Stimulated activated CD8-positive, alpha-beta memory T cell treated with anti-CD3 and anti-CD28 coated beads, Interleukin-15, amount 100 ng/mL, for 4 hours (primary cell): ENCODE measurements at places on chromosomes 7 and 10.

DNA sequence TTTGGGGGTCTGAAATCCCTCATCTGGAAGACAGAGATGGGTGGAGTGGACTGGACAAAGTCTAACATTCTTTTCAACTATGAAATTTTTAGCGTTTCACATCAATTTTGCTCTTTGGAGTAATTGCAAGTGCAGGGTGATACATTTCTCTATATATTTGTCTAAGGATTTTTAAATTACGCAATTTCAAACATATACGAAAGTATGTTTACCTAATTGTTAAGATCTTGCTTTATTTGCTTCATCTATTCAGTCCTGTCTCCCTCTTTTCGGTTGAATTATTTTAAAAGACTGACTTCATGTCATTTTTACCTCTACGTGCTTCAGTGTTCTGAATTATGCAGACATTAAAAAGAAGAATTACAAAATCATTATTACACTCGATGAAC lies 101.9 kb upstream of the CREB5 start:
- DNase-seq: no peak

DNA sequence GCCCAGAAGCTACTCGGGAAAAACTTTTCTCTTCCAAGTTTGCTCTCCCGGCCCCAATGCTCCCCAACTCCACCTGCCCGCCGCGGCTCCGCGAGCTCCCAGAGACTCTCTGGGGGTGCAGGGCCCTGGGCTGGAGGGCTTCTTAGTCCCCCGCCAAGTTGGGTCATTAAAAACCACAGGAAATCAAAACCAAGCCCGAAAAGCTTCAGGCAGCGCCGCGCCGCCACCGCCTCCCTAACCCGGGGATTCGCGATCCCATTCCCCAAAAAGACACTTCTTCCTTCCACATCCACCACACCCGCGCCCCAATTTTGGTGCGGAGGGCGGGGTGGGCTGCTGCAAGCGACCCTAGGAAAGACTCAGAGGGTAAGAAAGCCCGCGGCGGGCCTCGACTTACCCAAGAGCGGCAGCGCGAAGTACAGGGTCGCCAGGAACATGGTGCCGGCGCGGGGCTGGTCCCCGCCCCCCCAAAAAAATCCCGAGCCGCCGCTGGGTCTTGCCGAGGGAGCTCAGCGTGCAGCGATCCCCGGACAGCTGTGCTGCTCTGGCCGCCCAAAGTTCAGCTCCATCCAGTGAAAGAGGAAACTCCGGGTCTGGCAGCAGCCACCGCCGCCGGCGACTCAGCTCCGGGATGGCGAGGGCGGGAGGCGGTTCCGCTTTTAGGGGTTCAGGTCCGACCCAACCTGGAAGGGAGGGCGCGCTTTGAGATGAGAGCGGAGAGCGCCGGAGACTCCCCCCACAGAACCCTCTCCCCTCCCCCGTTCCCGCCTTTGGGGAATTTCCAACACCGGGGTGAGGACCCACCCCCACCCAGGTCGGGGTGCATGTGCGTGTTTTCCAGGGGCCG lies 1.2 kb downstream of the GFRA1 start:
- DNase-seq: no peak

DNA sequence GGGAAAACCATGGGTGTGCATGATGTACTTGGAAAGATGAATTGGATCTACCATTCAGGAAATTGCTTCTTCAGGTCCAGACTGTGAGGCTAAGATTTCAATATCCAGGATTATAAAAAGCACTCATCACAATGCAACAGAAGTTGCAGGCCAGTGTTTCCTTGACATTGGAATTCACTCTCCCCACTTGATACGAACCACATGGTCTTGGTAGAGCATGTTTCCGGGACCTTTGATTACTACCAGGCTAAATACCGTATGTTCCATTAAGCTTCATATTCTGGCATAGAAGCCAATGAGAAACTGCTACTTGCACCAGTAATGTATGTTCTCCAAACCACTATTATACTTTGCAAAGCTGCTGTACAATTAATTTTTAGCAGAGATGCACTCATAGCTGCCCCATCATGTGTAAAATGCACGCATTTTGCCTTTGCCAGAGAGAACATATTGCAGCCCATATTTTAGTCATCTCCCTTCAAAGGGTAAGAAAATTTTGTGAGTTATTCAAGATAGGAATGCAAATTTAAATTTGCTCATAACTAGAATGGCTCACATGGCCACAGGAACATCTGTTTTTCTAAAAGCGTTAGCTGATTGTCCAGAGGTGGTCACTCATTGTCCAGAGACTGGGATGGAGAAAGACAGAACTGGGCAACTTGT lies 8.1 kb downstream of the FRMD4A start:
- no peak for DNase-seq

DNA sequence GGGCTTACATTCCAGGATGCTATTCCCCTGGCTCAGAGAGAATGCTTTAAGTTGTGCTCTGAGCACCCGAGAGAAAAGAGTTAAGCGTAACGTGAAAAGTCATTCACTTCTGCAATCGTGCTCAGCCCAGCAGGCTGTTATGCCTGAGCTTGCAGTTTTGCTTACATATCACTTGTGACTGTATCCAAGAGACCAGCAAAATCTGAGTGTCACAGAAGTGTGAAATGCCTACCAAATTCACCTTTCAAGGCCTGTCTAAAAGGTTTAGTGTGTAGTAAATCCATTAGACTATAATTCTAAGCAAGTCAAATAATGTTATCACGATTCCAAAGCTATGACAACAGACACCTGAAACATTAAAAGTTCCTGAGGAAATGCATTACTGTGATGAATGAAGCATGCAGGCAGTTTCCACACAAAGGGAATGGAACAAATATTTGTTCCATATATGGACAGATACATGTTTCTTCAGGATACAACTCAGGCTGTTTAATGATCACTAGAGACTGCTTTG lies 20.1 kb downstream of the ITGB1 start:
- DNase-seq: no peak

DNA sequence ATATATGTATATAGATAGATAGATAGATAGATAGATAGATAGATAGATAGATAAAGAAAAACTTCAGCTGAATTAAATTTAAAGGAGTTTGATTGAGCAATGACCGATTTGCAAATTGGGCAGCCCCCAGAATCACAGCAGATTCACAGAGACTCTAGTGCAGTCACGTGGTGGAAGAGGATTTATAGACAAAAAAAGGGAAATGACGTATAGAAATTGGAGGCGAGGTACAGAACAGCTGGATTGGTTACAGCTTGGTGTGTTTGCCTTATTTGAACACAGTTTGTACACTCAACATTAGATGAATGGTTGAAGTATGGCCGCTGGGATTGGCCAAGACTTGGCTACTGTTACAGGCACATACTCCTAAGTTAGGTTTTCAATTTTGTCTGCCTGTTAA lies 8.2 kb upstream of the PODXL start:
- DNase-seq: no peak

- DNase-seq: no peak
Observed at GRCh38 chr10:93086289-93086688, 12.6 kb downstream of the CYP26A1 start.

GRCh38 chr10:97065686-97066660 lies 119.8 kb downstream of the SLIT1 start:
- no peak for DNase-seq

DNA sequence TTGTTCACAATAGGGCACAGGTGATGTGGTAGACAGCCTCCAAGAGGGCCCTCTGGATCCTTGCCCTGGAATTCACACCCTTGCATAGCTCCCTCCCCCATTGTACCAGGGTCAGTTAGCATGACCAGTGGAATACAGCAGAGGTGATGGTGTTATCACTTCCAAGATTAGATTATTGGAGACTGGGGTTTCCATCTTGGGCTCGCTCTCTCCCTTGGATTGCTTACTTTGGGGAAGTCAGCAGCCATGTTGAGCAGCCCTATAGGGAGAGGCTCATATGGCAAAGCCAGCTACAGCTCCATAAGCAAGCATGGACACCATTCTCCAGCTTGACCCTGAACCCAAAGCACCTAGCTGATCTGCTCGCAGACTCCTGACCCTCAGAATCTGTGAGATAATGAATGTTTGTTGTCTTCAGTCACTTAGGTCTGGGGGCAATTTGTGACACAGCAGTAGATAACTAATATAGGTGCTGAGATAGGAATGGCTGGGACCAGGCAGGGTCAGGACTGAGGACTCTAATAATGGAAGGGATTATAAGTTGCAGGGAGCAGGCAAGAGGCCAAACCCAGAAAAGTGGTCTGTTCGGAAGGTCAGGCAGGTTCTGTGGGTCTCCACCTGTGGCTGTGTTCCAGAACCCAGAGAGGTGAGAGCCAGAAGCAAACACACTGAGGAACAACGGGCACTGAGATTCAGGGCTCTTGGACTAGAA lies 22.9 kb downstream of the TBXAS1 start:
- no peak for DNase-seq

- no peak for DNase-seq
Observed at GRCh38 chr7:70093205-70093904, 495.1 kb downstream of the AUTS2 start.

GRCh38 chr10:34137201-34137600 lies 677.9 kb downstream of the PARD3 start:
- no peak for DNase-seq

DNA sequence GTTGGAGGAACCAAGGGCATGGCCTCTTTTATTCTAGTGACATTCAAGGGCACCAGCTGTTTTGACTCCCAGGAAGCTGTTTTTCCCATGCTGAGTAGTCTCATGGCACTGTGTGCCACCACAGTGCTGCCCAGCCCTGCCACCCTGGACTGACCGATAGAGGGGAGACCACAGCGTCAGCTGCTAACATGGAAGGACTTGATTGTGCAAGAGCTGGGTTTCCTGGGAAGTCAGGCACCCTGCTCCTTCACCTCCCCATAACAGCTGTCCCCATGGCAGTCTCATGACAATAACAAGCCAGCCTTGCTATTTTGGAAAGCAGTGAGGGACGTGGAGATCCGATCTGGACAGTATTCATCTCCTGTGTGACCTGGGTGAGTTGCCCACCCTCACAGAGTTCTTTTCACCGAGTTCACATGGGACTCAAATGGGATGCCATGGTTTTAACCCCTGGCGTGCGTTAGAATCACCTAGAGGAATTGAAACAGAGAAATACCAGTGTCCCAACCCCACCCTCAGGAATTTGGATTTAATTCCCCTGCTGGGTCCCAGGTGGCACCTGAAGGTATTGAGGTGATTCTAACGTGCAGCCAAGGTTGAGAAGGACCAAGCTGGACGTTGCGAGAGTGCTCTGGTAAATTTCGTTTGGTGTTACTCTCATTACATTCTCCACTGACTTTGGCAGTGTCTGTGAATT lies 174.8 kb downstream of the CELF2 start:
- no peak for DNase-seq

GRCh38 chr7:133978502-133979295 lies 148.4 kb upstream of the LRGUK start:
- DNase-seq: no peak

GRCh38 chr7:2231992-2232765 lies 566 bp downstream of the MAD1L1 start:
- DNase-seq: no peak

DNA sequence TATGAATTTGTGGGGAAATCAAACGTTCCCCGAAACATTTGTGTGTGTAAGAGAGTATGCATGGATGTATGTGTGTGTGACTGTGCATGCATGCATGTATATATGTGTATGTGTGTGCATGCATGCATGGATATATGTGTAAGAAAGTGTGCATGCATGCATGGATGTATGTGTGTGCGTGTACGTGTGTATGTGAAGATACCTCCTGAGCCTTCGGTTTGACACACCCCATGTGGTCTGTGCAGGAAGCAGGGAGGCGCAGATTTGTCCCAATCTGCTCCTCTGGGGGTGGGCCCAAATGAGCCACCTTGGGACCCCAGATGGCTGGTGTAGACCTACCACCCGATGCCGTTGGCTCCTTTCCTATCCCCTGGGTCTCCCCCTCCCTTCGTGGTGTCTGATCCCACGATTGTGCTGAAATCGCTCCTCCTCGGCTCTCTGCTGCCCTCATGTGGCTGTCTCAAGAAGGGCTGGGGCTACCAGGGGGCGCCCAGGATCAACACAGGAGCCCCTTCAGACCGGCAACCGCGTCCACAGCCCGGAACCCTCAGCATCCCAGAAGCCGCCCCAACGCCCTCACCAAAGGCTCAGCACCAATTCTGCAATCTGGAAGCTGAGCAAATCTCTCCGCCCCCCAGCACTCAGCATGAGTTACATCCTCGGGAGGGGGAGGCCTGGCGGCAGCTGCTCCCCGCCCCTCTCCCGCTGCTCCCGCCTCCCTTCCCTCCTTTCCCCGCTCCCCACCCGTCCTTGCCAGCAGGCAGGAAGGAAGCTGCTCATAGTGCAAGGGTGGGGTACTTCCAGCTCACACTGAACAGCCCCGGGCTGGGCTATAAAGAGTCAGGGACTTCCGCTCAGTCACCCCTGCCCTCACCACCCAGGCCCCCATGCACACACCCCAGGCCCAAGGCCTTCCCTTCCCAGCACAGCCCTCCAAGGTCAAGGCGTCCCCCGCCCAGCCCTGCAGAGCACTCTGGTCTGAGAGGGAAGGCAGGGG lies 2.3 kb upstream of the NOS3 start:
- no peak for DNase-seq

DNA sequence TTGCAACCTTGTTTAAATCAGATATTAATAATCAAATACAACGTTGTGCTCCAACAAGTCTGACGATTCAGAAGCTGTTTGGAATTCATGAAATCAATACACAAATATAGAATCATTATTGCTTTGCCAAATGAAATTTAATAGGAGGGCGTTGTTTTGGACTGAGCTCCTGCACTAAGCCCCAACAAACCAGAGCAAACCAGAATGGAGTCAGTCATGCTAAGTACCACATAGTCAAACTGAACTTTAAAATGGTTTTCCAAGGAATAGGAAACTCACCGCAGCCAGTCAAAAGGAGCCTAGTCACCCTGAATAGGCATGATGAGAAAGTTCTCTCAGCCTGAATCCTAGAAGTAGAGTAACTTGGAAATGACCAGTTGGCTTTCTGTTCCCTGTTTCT lies 53.7 kb downstream of the HACD1 start:
- no peak for DNase-seq

DNA sequence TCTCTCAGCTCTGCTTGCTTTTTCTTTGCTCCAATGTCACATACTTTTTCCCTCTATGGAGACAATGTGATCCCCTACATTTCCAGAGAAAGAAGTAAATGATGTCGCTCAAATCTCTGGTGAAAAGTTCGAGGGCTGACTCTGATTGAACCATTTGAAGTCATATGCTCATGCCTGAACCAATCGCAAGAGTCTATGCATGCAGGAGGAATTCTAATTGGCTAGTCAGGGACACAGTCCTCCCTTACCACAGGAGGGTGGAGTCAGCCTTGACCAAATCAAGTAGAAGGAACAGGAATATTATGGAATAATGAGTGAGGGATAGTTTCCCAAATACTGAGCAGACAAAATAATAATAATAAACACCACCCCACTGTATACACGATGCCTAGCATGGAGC lies 96.8 kb downstream of the PRLHR start:
- DNase-seq: no peak

DNA sequence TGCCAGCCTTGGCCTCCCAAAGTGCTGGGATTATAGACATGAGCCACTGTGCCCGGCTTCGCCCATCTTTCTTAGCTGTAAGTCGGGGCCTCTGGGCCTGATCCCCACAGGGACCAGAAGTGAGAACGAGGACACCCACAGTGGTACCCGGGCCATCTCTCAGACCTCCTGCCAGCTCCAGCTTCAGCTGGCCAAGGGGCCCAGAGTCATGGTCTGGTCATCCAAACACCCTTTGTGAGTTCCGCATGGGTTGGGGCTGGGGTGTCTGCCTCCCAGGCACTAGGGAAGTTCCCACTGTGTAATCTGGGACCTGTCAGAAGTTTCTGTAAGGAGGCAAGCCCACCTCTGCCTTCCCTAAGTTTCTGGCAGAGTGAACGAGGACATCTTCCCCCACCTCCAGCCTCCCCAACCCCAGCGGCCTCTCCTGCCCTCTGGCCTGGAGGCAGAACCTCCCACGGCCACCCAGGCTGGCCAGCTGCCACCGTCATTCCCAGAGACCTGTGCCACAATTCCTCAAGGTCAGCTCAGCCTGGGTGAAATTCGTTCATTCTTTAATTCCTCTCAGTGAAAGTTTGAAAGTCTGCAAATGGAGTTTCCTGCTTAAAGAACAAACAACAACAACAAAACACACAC lies 19.5 kb upstream of the FOXL3 start:
- no peak for DNase-seq
